ENCODE measurements at places on chromosomes 12 and 14. TPM values are rescaled to one million over a fixed set of nuclear protein-coding genes. Genes with fewer than 3 reads are reported as not detected.

NTN4 gene
- polyA plus RNA-seq, result not detected

NRXN3 gene
- not detected for polyA plus RNA-seq

TIMM9 gene
- 83.3 TPM for polyA plus RNA-seq

DCN gene
- polyA plus RNA-seq, result not detected

OAS2 gene
- 77.9 TPM for polyA plus RNA-seq

CRADD gene
- polyA plus RNA-seq, result 24.2 TPM

DNA sequence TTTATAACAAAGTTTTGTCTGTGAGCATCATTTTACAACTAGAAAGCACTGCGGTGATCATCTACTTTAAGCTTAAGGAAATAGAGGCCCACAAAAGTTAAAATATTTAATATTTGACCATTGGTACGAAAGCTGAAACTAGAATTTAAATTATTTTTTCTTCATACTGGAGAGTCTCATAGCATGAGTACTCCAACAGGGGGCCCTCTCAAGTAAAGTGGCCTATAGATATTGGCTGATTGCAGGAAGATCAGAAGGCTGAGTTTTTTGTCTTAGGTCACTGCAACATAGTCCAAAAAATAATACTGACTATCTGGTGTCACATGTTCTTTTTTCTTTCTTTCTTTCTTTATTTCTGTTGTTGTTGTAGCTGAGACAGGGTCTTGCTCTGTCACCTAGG lies 75.3 kb upstream of the ZDHHC17 start:
- no peak for DNase-seq

GRCh38 chr12:114625294-114625851 lies 58.6 kb downstream of the TBX3 start:
- DNase-seq, result no peak

DNA sequence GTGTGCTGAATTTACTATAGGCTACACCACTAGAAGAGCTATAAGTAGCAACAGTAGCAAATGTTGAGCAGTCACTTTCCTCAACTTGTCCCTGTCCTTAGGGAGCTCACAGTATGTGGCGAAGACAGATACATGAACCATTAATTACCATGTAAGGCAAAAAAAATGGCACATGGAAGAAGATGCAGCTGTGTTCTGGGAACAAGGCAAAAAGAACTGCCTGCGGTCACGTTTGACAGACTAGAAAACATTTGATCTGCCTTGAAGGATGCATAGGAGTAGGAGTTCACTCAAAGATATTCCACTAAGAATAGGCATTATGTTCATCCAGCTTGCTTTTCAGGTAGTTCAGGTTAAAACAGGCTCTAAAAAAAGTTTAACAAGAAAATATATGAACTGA lies 46.5 kb upstream of the IFNG-AS1 start:
- no peak for DNase-seq

GRCh38 chr12:45223868-45224267 lies 8.0 kb downstream of the ANO6 start:
- no peak for DNase-seq

DNA sequence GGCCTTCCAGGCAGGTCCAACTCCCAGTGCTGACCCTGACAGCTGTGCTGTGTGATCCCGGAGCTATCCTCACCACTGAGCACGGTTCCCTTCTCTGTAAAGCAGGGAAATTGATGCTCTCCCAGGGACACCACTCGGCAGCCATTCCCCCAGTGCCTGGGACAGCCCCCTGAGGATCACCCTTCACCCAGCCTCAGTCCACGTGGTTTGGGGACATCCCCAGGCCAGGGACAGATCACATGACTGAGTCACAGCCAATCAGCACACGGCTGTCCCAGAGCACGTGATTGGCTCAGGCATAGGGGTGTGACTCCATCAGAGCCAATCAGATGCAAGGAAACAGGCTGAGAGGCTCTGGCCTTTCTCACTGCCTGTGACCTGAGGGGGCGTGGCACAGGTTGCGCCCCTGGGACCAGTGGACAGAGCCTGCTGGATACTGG lies 68.8 kb upstream of the SFSWAP start:
- no peak for DNase-seq

- DNase-seq, result no peak
Observed at GRCh38 chr12:121088195-121088585, 44.5 kb upstream of the P2RX7 start.

DNA sequence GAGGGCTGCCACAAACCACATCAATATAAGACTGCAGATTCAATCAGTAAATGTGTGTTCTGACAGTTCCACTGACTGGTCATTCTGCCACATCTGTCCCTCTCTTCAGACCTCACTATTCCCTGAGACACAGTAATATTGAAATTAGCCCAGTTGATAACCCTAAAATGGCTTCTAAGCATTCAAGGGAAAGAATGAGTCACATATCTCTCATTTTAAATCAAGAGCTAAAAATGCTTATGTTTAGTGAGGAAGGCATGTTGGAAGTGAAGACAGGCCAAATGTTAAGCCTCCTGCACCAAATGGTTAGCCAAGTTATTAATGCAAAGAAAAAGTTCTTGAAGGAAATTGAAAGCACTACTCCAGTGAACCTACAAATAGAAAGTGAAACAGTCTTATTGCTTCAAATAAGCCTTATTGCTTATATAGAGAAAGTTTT lies 24.5 kb upstream of the KIF21A start:
- DNase-seq, result peak; percentile 29

DNA sequence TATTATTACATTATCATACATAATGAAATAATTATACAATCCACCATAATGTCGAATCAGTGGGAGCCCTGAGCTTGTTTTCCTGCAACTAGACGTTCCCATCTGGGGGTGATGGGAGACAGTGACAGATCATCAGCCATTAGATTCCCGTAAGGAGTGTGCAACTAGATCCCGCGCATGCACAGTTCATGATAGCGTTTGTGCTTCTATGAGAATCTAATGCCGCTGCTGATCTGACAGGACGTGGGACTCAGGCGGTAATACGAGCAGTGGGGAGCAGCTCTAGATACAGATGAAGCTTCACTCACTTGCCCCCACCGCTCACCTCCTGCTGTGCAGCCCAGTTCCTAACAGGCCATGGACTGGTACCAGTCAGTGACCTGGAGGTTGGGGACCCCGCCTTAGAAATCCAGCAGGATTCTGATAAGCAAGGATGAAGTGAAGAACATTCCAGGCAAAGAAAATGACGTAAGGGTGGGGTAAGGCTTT lies 204.6 kb downstream of the ETV6 start:
- DNase-seq, result no peak

DNA sequence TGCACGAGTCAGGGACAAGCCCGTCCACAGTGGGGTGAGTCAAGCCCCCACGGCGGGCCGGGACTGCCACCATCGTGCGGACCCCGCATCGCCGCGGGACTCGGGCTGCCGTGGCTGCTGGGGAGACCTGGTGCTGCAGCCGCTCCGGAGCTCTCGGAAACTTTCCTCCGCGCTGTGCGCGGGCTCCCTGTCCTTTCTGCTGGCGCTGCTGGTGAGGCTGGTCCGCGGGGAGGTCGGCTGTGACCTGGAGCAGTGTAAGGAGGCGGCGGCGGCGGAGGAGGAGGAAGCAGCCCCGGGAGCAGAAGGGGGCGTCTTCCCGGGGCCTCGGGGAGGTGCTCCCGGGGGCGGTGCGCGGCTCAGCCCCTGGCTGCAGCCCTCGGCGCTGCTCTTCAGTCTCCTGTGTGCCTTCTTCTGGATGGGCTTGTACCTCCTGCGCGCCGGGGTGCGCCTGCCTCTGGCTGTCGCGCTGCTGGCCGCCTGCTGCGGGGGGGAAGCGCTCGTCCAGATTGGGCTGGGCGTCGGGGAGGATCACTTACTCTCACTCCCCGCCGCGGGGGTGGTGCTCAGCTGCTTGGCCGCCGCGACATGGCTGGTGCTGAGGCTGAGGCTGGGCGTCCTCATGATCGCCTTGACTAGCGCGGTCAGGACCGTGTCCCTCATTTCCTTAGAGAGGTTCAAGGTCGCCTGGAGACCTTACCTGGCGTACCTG lies 1.1 kb downstream of the PDE3A start:
- DNase-seq, result no peak

DNA sequence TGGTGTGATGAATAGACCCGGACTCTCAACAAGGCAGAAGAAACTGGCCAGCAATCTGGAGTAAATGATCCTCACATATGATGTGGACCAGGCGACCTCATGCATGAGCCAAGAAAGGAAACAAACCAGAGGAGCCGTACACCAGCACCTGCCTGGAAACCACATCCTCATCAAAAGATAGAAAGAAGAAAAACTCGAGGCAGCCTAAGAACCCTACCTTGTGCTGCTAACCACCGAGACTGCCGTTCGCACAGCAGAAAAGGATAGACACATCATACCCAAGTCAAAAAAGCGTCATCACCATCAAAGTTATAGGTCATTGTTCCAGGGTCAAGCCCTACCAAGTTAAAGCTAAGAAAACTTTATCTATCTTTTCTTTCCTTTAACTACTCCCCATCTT lies 66.7 kb downstream of the RESF1 start:
- DNase-seq, result peak; percentile 89

DNA sequence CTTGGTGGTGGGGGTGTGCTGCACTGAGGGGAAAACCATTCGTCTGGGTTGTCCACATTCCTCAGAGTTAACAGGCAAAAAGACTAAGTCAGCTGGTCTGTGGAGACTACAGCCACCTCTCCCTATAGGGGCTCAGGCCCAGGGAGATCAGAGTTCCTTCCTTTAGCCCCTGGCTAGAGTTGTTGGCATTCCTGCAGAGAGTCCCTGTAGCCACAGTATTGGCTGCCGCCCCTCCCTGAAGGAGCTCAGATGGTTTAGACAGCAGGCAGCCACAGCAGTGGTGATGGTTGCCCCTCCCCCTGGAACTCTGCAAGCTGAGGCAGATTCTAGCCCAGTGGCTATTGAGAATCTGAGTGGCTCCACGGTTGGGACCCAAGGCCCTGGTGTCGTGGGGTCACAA lies 1072.5 kb upstream of the ATXN7L3B start:
- no peak for DNase-seq

- DNase-seq, result no peak
Observed at GRCh38 chr14:45028107-45028626, 55.7 kb upstream of the PRPF39 start.

DNA sequence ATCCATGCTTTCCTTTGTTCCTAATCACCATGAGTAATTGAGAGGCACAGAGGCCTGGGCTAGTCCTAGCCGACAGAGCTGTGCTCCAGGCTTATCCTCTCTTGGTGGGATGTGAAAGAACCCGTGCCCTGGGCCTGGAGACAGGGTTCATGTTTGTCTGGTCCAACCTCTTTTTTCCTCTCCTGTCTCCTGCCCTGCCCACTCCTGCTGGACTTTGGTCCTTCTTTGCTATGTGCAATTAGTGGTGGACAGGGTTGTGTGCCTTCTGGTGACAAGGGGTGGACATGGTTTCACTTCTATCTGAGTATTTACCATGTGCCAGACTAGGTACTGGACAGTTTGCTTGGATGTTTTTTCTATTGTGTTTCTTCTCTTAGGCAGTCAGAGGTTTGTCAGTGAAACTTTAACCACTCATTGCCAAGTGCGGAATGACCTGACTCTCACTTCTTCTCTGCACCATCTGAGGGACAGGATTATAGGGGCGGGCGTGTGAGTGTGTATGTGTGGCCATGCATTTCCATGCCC lies 126.1 kb downstream of the SMOC1 start:
- no peak for DNase-seq

DNA sequence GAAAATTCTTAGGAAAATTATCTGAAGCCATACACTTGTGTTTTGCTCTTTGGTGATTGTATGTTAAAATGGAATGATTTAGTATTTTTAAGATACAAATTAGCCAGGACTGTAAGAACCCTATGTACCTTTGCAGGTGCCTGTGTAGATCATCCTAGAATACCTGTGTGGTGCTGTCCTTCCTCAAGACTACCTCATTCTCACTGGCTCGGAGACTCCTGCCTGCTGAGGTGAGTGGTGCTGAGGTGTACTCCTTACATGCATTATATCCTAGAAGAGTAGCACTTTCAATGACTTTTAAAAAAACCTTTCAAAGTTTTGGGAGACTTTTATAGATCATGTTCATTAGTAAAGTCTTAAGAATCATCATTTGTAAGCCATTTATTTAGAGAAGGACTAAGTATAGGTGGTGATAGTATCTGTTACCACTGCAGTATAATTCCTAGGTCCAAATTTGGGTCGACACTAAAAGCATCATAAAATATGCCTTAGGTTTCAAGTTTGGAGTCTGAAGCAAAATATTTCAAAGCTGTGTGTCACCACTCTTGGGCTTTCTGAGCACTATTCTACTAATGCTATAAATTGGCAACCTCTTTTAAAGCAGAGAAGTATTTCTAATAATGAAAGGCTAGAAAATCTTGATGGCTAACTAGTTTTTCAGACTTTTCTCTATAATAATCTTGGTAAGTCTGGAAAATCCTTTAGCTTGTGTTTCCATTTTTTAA lies 36.6 kb downstream of the RASSF8 start:
- no peak for DNase-seq

Measured in CD4-positive, CD25-positive, alpha-beta regulatory T cell (primary cell).